Fibroblast of pulmonary artery (primary cell): ENCODE measurements at places on chromosomes 2 and 18.

DNA sequence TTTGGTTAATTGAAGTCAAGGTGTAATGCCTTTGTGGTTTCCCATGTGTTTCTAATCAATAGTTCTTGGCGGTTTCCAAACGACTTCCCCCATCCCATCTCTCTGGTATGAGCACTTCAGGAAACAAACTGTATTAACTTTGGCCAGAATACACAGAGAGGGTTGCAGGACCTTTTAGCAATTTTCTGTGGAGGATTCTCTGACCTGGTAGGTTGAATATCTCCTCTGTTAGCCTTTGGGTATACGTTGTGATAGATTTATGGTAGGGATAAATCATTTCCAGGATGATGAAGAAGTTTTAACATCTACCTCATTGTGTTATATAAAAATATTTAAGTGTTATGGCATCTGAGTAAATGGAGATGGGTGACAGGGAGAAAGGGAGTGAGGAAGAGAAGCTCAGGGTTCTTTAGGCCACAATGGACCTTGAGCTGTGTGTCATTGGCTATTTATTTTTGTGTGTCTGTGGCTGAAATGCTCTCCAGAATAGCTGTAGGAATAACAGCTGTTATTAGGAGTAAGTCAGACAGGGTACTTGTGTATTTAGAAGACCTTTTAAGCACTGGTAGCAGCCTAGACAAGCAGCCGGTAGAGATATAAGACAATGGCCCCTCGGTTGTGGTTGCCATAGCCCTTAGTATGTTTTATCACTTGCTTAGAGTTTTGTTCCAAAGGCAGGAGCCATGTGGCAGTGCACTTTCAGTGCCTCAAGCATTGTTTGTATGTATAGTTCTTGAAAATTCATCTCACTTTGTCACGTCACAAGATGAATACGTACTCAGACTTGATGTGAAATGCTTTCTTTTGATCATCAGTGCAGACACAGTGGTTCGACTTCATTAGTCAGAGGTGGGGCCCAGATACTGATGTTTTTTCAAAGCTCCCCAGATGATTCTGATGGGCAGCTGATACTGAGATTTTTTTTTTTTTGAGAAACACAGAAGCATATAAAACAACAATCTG is 91.1 kb downstream of the FMNL2 start:
- no peak for DNase-seq

- DNase-seq, result no peak
Observed at GRCh38 chr2:100235098-100235497, 87.2 kb downstream of the LONRF2 start.

DNA sequence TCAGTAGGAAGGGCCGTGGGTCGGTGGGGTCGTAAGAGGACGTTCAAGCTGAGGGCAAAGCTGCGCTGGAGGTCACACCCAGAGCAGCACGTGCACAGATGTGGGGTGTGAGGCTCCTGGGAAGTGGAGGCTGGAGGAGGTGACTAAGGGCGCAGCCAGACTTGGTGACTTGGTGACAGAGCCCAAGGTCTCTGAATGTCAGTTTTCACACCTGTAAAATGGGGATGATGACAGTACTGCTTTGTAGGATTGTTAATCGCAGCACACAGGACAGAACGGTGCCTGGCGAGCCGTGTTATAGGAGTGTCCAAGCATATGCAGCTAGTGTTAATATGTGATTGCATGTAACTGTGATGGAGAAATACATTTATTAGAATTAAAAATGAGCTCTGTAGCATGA is 40.8 kb downstream of the NTSR2 start:
- no peak for DNase-seq

DNA sequence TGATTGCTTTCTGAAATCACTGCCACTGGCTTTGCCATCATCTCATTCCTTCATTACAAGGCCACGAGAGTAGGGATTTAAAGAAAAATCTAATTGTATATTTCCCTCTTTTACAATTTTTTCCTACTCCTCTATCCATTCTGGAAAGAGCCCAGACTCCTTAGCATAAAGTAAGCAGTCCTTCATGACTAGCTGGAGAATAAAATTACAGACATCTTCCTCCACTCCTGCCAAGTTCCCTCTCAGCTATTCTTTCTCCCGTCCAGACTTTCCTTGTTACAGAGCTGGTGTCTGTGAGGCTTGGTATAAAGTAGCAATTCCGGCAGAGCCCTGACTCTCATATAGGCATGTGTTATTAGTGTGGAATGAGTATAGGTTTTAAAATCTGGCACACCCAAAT is 806.8 kb downstream of the PLCL1 start:
- no peak for DNase-seq

DNA sequence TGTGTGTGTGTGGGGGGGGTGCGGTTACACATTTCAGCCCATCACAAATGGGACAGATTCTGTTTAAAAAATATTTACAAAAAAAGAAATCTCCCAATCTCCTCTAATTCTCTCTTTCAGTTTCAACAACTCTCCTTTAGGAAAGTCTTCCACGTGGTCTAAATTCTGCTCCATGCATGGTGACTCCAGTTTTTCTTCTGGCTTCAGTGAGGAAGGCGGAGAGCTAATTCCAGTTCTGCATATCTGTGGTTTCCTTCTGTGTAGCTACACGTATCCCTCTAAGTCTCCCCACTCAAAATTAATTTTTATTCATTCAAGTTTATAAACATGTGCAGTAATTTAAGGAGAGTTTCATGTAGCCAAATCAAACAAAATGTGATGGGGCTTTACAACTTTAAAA is 111.6 kb downstream of the SLC4A3 start:
- DNase-seq, result no peak

GRCh38 chr2:112794131-112794733 is 9.9 kb upstream of the IL1A start:
- DNase-seq, result peak; percentile 96

DNA sequence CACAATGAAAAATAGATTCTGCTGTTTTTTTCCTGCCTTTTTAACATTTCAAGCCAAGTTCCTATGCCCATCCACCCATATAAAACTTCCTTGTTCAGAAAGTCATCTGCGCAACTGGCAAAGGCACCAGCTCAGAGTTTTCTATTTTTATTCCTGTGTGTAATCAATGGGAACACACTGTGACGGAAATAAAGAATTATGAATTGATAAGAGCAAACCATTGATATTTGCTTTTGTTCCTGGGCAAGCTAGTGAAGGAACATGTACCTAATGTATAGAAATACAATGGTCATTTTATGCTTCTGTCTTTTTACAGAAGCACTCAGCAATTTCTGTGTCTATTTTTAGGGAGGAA is 30.8 kb upstream of the AAK1 start:
- DNase-seq, result no peak

- peak; percentile 6 for DNase-seq
Observed at GRCh38 chr2:39266139-39266805, 22.5 kb upstream of the CDKL4 start.

- no peak for DNase-seq
Observed at GRCh38 chr2:177717831-177718618, 325.5 kb downstream of the AGPS start.

- DNase-seq, result no peak
Observed at GRCh38 chr18:2610549-2610948, 39.2 kb downstream of the NDC80 start.

DNA sequence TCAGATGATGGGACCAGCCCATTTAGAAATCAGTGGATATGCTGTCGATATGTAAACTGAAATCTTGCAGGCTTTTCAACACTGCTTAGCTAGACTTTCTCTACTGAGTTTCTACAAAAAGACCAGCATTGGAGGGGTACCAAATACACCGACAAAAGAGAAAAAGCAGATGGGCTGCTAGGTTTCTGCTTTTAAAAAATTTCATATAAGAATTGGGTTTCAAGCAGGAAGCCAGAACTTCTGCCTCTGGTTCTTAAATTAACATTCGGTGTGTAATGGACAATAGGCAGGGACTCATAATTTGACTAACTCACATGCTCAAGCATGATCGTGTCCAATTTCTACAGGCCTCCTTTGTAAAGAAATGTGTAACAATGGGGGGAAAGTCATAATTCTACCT is 3.1 kb downstream of the ARL4C start:
- DNase-seq, result no peak

DNA sequence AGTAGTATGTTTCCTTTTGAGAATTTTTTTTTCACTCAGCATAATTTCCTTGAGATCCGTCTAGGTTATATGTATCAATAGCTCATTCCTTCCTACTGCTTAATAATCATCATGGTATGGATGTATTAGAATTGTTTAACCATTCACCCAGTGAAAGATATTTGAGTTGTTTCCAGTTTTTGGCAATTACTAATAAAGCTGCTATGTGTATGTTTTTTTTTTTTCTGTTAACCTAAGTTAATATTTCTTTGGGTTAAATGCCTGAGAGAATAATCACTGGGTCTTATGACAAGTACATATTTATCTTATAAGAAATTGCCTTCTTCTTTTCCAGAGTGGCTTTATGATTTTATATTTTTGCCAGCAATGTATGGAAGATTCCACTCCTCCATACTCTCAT is 96.4 kb upstream of the ST6GAL2 start:
- peak; percentile 49 for DNase-seq

DNA sequence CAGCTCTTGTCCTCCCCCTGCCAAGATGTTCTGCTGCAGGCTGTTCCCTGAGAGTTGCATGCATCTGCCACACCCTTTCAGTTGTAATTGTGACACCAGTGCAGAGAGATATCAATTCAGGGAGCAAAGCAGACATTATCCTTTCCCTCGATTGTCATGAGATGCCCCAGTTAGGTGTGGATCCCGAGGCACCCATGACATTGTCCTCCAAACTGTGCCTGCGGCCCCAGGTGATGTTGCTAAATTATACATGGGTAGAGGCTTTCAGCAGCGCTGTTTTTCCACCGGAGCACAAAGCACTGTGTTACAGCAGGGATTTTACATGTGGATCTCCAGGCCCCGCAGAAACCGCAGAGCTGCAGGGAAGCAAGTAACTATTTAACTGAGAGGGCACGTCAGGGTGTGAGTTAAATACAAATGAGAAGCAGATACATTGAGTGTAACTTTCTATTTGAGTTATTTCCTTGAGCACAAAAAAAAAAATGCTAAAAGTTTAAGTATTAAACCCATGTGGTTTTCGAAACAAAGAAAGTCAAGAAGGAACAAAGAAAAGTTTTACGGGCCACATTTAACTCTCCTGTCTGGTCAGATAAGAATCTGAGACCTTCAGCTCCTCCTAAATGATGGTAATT is 90.3 kb upstream of the BCL2L11 start:
- DNase-seq, result no peak

GRCh38 chr18:74290021-74290420 is 1.7 kb downstream of the CYB5A start:
- no peak for DNase-seq
